Daoy (cell line): ENCODE measurements at places on chromosomes 6 and 20. TPM values are rescaled to one million over a fixed set of nuclear protein-coding genes. Genes with fewer than 3 reads are reported as not detected.

DNA sequence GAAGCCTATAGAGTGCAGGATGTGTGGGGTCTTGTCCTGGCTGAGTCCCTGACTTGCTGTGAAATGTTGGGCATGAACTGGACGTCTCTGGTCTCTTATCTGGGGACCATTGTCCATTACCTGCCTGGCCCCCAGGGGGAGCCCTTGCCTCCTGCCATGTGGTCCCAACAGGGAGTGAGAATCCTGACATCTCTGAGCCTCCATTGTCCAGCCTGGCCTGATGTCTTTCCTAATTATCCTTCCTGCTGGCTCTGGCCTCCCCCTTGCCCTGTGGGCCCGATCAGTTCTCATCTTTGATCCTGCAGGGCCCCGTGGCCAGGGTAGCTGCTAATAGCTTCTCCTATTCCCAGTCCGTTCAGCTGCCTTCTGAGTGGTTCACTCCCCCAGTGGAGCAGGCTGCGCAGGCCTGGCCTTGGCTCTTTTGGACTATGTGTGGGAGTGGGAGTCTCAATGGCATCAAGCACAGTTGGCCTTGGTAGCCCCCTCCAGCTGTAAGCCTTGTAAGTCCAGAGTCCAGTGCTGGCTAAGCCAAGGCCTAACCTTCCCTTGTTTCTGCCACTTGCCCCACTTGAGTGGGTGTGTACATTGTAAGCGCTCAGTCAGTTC, 77.9 kb upstream of the RALY start:
- DNase-seq = peak; percentile 36

DNA sequence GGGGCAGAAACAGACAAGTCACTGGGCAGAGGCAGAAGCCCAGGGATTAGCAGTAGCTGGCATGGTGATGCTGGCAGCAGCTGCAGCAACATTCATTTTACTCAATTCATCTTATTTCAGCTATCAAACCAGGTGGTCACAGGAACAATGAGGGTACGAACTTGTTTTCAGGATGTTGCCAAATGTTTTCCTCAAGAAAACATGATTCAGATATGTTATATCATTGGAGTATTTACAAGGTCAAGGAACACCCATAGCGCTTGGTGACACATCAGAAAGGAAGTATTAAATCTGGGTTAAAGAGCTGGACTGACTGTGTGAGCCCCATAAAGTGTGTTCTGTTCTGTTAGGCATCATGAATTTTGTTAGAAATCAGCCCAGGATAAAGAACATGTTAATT, 456.9 kb upstream of the ID4 start:
- DNase-seq = peak; percentile 54

DNA sequence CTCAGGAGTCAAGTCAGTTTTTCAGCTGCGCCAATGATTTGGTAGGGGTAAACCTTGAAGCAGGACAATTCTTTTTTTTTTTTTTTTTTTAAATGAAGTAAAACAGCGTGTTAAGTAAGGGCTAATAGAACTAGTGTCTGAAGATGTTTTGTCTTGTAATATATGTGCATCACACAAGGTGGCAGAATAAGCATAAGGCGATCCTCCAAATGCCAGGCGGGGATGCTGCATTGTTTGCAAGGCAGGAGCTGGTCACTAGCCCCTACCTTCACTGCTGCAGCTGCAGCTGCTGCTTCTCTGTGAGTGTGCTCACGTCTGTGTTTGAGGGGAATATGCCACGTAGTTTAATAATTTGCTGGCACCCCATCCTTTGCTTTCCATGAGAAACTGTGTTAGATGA, 272.7 kb upstream of the MAP3K7 start:
- DNase-seq = peak; percentile 19

GRCh38 chr6:38176797-38177751, 357.5 kb downstream of the ZFAND3 start:
- no peak for DNase-seq

DNA sequence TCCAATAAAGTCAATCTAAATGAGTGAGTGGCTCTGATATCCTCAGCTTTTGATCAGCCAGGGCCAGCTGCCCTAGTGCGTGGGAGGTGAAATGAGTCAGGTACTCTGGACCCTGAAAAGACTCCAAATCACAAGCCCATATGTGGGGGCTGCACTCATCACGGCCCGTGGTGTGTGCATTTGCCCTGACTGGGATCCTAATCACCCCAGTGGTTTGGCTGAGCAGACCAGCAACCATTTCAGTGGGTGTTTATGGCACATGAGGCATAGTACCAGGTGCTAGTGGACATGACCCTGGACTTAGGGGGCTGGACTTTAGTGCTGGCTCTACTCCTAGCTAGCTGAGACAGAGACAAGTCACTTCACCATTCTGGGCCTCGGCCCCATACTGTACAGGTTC, 39.4 kb downstream of the SCML4 start:
- DNase-seq = peak; percentile 10

GRCh38 chr6:126027601-126028000, 41.3 kb downstream of the TRMT11 start:
- DNase-seq = no peak

DNA sequence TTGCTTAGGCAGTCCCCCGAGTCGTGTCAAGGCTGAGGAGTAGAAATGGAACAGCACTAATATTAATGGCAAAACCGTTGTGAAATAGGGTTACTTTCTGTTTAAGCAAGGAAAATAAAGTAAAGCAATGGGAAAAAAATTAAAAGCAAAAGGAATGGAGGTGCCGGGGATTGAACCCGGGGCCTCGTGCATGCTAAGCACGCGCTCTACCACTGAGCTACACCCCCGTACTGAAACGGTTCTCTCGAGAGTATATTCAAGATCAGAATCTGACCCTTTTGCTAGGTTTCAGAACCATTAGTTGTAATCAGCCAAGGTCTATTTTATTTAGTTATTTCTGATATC, 85.5 kb downstream of the TRIM27 start:
- peak; percentile 71 for DNase-seq

Gene LRP11
- total RNA-seq = 60.6 and 73.0 TPM in 2 replicates

Gene SLC17A5
- total RNA-seq = 4.8 and 5.0 TPM in 2 replicates

Gene LRRN4
- 0.15 and 0.86 TPM in 2 replicates for total RNA-seq

Gene SLC32A1
- total RNA-seq = not detected in 2 replicates
